Stimulated activated CD8-positive, alpha-beta memory T cell treated with anti-CD3 and anti-CD28 coated beads, Interleukin-7, amount 100 ng/mL, for 1 hour (primary cell): ENCODE measurements at places on chromosomes 3 and 15.

- no peak for DNase-seq
Observed at GRCh38 chr3:189710620-189711402, 79.6 kb downstream of the TP63 start.

- no peak for DNase-seq
Observed at GRCh38 chr15:33080006-33080405, 114.5 kb downstream of the FMN1 start.

DNA sequence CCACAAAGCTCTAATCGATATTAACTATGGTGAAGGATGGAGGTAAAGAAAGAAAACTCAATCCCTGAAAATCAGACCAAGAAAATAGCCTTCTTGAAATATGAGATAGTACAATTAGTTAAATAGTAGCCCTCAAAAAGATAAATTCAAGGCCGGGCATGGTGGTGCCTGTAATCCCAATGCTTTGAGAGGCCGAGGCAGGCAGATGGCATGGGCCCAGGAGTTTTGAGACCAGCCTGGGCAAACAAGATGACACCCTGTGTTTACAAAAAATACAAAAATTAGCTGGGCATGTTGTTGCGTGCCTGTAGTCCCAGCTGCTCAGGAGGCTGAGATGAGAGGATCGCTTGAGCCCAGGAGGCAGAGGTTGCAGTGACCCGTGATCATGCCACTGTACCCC lies 31.6 kb upstream of the CEP152 start:
- DNase-seq, result no peak

- DNase-seq, result no peak
Observed at GRCh38 chr15:58015565-58015964, 49.9 kb downstream of the ALDH1A2 start.

DNA sequence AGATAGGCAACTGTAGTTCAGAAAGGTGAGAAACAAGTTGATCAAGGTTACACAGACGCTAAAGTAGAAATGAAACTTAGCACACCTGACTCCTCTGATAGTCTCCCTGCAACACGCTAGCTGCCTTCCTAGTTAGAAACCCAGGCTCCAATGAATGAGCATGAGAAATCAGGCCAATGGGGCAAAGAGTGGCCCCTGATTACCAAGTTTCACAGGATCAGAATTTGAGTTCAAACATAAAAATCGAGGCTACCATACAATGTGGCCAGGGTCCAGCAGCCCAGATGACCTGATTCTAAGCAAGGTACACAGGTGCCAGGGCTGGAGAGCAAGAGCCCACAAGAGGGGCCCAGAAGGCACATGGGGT lies 7.7 kb downstream of the PLD1 start:
- no peak for DNase-seq

GRCh38 chr3:97981886-97982285 lies 9.7 kb upstream of the RIOX2 start:
- DNase-seq, result no peak

DNA sequence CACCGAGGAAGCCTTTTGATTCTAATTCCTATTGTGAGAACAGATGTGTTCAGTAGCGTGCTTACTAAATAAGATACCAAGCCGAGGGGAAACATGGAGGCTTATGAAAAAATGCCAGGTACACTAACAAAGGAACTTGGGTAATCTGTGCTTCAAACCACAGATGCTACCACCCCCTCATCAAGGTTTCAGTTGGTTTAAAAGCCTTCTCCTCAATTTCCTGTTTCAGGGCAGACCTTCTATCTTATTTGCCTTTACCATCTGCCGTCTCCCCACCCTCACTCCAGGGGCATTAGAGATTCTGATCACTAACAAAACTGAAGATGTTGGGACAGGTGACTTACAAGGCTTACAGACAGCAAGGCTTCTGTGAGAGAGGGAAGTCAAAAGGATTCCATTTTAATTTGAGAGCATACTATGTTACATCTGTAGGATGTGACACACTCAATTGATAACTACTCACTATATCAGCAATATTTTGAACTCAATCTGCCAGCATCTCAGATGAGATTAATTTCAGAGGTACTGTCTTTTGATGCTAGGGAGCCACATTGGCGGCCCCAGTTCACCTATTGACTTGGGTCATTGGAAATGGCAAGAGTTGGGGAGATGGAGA lies 60.6 kb upstream of the PLCL2 start:
- no peak for DNase-seq

GRCh38 chr15:22887157-22887951 lies 48.9 kb downstream of the NIPA2 start:
- DNase-seq, result no peak

DNA sequence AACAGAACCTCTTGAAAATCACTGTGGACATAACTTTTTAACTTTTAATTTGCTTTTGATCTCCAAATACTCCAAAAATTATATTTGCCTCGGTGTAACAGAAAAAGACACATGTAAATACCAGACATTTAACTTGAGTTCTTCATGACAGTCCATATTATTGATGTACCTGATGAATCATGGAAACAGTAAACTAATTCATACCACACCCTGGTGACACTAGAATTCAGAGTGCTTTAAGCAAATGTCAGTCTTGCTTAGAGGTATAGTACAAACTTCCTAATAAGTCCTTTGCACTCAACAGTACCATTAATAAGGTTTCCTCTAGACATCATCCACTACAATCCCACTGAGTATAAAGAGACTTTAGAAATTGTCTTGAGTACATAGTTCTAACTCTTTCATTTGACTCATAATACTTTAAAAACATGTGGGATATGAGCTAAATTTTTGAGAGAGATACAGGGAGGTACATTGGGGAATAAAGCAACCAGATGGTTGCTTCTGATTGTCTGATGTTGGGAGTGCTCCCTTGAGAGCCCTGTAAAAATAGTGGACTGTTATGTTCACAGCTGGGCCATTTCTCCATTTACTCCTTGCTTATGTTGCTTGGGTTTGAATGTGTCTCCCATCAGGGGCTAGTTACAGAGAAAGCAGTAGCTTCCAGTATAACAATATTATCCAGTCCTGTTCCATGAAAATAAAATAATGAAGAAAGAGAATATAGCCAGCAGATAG lies 175.7 kb downstream of the ALCAM start:
- no peak for DNase-seq

- no peak for DNase-seq
Observed at GRCh38 chr15:34725556-34725955, 29.2 kb downstream of the GJD2 start.
